Naive B cell (primary cell): ENCODE measurements at places on chromosomes 5 and 9. TPM values are rescaled to one million over a fixed set of nuclear protein-coding genes. Genes with fewer than 3 reads are reported as not detected.

DNA sequence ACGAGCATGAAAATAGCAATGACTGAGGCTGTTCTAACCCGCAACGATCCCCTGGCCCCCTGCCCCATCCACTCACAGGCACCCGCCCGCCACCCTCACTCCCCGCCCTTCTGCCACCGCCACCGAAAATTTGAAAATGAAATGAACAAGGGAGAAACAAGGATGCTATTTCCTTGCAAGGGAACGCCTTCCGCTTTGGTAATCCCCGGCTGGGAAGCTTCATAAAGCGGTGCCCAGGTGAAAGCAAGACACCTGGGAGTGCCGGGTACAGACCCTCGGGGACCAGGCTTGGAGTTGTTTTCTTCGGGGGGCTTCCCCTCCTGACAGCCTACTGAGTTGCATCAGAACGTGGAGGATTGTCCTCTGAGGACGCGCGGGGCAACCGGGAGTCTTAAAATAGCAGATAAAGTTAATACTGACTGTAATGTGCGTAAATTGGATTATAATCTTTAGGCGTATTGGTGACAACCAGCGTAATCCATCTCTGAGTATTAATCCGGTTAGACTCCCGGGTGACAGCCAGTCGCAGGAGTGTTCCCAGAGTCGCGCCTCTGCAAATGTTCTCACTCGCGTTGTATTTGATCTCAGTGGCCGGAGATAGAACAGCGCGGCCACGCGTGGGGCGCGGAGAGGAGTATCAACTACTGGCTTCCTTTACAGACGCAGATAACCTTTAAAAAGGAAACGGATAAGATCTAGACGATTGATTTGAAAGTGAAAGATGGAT lies 885 bp upstream of the MLLT3 start:
- DNase-seq = peak; percentile 54
- H3K36me3 ChIP-seq = no peaks in the 10 kb centered on the region
- no peaks in the 10 kb centered on the region for H3K27me3 ChIP-seq

DNA sequence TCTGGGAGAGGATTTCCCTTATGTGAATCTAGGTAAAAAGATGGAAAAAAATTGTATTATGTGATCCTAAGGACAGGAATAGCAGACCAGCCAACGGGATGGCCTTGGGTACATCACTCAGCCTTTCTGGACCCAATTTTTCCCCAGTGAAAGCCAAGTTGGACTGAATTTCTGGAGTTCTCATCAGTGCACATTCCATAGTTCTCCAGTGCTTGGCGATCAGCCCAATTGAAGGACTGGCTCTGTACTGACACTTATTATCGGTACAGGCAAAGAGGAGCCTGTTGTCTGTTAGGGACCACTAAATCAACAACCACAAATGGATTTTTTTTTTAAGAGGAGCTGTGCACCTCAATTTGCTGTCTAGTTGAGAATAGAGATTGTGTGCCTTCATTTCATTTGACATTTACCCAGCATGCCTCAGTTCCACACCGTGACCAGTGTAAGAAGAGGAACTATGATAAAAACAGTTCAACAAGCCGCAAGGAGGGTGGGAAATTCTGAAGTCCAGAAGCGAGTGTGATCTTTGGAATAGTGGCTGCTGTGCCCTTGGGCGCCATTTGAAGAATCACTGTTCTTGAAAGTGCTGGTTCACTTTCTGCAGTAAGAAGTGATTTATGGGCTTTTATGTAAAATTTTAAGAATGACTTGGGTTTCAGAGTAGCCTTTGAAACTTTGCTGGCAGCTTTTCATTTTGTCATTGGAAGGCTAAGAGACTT lies 8.0 kb downstream of the ARL10 start:
- no peak overlapping the region for H3K4me3 ChIP-seq
- peak overlapping the region; percentile 77 for H3K27ac ChIP-seq
- H3K4me1 ChIP-seq = peaks cover 8% of the 10 kb centered on the region
- no peaks in the 10 kb centered on the region for H3K36me3 ChIP-seq

DNA sequence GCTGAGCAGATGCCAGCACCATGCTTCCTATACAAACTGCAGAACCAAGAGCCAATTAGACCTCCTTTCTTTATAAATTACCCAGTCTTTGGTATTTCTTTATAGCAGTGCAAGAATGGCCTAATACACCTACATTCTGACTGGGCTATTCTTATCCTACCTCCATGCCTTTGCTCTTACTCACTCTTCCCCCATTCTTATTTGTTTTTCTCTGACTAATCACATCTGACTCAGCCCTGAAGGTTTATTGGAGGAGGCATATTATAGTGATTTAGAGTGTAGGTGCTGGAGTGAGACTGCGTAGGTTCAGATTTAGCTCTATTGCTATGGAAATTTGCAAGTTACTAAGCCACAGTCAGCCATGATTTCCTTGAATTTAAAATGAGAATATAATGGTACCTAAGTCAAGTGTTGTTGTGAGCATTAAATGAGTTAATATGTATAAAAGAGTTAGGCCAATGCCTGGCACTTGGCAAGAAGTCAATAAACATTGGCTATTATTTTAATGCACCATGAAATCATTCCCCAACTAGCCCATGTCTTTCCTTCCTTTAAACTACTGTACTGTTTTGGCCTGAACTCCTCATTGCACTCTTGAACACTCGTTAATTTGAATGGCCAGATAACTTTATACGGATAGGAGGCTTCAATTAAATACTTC lies 531.2 kb upstream of the ZNF608 start:
- no peak overlapping the region for H3K27ac ChIP-seq
- peaks cover 8% of the 10 kb centered on the region for H3K27me3 ChIP-seq
- no peak for DNase-seq
- H3K4me1 ChIP-seq = peaks cover 11% of the 10 kb centered on the region

- H3K27ac ChIP-seq = no peak overlapping the region
- no peak overlapping the region for H3K4me3 ChIP-seq
- no peaks in the 10 kb centered on the region for H3K36me3 ChIP-seq
- H3K27me3 ChIP-seq = peaks cover 19% of the 10 kb centered on the region
- DNase-seq = no peak
These were observed 18.2 kb upstream of the WDR38 start for GRCh38 chr9:124835026-124835557.

ADGRV1 gene
- polyA plus RNA-seq = 0.62 TPM

AGXT2 gene
- polyA plus RNA-seq = not detected

DDX4 gene
- not detected for polyA plus RNA-seq

RNF208 gene
- polyA plus RNA-seq = not detected
